MCF 10A (cell line): ENCODE measurements at places on chromosomes 6 and 20. TPM values are rescaled to one million over a fixed set of nuclear protein-coding genes. Genes with fewer than 3 reads are reported as not detected.

DNA sequence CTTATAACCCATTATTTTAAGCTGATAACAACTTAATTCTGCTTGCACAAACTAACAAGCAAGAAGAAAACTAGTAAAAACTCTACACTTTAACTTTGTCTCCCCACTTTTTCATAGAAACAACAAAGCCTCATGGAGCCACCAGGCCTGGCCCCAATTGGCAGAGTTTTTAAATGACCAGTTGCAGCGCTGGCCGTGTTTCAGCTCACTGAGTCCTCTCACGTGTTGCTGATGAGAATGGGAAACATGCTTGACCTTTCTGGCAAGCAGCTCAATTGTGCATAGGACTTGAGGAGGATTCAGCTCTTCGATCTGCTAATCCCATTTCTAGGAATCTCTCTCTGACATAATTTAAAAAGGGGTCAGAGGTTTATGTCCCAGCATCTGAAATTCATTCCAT, 24.5 kb upstream of the GRM4 start:
- no peak for DNase-seq

GRCh38 chr6:161701056-161701455, 427.2 kb upstream of the AGPAT4 start:
- no peak for DNase-seq

- no peak for DNase-seq
Observed at GRCh38 chr6:40194447-40195170, 260.3 kb upstream of the MOCS1 start.

- DNase-seq, result no peak
Observed at GRCh38 chr20:49256261-49256660, 21.6 kb downstream of the ZNFX1 start.

- no peak for DNase-seq
Observed at GRCh38 chr20:21780528-21780927, 75.1 kb downstream of the PAX1 start.

GRCh38 chr20:62337558-62338293, 29.4 kb downstream of the LAMA5 start:
- no peak for DNase-seq

DNA sequence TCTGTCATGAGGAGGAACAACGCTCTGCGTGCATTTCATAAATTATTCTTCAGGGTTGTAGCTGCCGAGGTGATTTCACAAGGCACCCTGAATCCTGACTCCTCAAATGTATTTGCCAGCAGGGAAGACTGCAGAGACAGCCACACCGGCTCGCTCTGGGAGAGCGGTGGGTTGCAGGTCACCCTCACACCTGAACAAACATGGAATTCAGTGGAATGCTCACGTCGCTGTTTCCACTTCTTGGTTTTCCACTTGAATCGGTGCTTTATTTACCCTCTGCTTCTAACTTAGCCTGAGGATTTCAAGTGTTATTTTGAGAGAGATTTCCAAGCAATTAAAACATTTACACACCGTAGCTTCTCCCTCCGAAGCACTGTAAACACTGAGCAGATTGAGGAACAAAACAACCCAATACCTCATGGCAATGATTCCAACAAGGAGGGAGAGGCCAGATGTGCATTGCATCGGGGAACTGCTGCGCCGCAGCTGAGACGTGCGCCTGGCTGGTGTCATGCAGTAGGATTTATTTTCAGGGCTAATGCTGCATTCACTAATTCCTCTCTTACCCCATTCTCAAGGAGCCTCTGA, 59.5 kb upstream of the GGTLC1 start:
- no peak for DNase-seq

DNA sequence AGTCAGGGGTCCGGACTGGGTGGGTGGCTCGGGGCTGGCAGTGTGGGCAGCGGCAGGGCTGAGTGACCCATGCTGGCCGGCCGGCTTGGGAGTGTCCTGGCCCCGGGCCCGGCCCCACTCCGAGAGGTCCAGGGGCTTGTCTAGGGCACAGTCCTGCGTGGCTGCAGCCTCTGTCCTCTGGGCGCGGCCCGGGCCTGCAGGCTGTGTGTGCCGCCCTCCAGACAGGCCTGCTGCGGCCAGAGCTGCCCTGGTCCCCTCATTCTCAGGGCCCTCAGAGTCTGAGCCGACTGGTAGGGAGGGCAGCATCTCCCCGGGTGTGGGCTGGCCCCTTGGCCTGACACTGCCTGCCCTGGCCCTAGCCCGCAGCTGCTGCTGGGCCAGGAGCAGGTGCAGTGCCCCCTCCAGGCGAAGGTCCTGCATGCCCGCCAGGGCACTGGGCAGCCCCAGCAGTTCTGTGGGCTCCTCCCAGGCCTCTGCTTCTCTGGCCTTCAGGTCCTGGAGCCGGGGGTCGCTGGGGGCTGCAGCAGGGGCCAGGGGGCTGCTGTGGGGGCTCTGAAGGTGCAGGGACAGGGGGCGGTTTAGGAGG, 6.9 kb upstream of the CABLES2 start:
- no peak for DNase-seq

- no peak for DNase-seq
Observed at GRCh38 chr6:90488816-90489215, 98.1 kb downstream of the MAP3K7 start.

GRCh38 chr20:31602779-31603441, 2.2 kb upstream of the ID1 start:
- peak; percentile 90 for DNase-seq

SLC22A23 gene
- total RNA-seq, result 11.5 and 11.9 TPM in 2 replicates

CDH4 gene
- 25.0 and 44.8 TPM in 2 replicates for total RNA-seq

ABHD16B gene
- total RNA-seq, result not detected in 2 replicates

KCNB1 gene
- total RNA-seq, result 2.8 and 3.0 TPM in 2 replicates

GPR63 gene
- 0.42 and 0.54 TPM in 2 replicates for total RNA-seq

HLA-DRB1 gene
- not detected in 2 replicates for total RNA-seq

ULBP1 gene
- total RNA-seq, result not detected in 2 replicates

MPIG6B gene
- total RNA-seq, result not detected in 2 replicates

QRSL1 gene
- total RNA-seq, result 14.0 and 16.4 TPM in 2 replicates
